ENCODE measurements at places on chromosomes 4 and X.
A peak's percentile ranks its signal among the peaks of the same experiment; 100 is the strongest.

DNA sequence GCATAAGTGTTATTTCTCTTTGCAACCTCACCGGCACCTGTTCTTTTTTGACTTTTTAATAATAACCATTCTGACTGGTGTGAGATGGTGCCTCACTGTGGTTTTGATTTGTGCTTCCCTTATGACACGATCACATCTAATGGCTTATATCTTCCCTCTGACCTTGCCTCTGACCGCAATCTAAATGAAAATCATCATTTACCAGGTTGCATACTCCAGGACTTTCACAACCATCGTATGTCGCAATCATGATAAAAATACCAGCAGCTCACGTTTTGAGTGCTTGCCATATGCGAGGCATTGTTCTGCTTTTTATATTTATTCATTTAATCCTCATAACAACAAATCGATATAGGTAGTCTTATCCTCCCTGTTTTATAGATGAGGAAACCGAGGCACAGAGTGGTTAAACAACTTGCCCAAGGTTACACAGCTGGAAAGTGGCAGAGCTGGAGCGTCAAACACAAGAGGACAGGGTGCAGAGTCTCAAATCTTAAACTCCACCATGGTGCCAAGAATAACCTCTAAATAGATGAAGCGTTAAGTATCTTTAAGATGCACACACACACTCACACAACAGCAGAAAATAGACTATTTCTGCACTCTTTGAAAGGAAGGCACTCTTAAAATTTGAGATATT lies 102.2 kb downstream of the SEL1L3 start:
- peak; percentile 91 for DNase-seq

DNA sequence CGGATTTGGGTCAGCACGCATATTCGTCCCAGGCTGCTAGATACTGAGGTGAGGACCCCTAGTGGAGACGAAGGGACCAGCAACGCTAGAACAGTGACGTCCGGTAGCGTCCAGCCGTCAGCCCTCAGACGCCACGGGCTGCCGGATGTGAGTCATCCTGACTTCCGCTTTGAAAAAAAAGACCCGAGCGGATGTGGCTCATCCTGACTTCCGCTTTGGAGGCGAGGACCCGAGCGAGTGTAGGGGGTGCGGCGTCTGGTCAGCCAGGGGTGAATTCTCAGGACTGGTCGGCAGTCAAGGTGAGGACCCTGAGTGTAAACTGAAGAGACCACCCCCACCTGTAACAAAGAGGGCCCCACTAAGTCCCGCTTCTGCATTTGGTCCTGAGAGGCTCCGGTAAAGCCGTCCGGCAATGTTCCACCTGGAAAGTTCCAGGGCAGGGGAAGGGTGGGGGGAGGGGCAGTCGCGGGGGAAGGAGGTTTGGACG lies at the start of gene MAGEB2:
Gene MAGEB2 (plus strand): TSS at position 207 of the 487 bp plus-strand sequence. CDS start 3,018 bp downstream, outside the sequence.
- DNase-seq, result peak; percentile 7

DNA sequence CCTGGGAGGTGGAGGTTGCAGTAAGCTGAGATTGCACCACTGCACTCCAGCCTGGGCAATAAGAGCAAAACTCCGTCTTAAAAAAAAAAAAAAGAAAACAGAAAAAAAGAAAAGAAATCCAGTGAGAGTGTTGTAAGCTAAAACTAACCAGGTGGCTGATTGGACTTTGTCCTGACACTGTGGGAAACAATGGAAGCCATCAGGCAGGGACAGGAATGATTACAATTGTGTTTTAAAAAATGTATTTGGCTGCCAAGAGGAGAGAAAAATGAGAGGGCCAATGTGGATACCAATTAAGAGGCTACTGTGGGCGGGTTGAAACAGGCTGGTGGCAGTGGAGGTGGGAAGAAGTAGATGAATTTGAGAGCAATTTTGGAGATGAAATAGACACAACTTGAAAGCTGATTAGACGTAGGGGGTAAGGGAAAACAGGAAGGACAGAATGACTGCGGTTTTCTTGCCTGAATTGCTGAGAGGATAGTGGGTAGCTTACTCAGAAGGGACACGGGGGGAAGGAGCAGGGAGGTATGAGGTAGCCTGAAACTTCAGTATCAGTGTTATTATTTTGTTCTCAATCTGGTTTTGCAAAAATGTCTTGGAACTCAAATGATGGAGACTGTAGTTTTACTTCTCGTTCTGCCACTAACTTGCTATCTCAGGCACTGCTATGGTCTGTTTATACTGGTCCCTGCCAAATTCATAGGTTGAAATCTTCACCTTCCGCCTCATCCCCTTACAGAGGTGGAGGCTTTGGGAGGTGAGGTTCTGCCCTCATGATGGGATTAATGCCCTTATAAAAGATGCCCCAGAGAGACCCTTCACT lies 45.6 kb upstream of the CHRNA9 start:
- peak; percentile 71 for DNase-seq

- no peak for DNase-seq
Observed at GRCh38 chr4:64776820-64777219, 367.6 kb upstream of the TECRL start.

GRCh38 chr4:158122501-158122900 lies 50.3 kb downstream of the GASK1B start:
- DNase-seq, result no peak

GRCh38 chrX:70132224-70132623 lies 1.0 kb upstream of the IGBP1 start:
- peak; percentile 40 for DNase-seq

GRCh38 chrX:11429538-11430085 lies 136.4 kb downstream of the AMELX start:
- DNase-seq, result no peak

- DNase-seq, result no peak
Observed at GRCh38 chr4:140180577-140180976, 26.6 kb upstream of the MAML3 start.

Data from NB4 (cell line).